Right ventricle myocardium superior (tissue), 1 donor: ENCODE measurements at places on chromosomes 16 and 17.

- DNase-seq = no peak
Observed at GRCh38 chr17:61164517-61164916, 235.1 kb upstream of the TBX2 start.

DNA sequence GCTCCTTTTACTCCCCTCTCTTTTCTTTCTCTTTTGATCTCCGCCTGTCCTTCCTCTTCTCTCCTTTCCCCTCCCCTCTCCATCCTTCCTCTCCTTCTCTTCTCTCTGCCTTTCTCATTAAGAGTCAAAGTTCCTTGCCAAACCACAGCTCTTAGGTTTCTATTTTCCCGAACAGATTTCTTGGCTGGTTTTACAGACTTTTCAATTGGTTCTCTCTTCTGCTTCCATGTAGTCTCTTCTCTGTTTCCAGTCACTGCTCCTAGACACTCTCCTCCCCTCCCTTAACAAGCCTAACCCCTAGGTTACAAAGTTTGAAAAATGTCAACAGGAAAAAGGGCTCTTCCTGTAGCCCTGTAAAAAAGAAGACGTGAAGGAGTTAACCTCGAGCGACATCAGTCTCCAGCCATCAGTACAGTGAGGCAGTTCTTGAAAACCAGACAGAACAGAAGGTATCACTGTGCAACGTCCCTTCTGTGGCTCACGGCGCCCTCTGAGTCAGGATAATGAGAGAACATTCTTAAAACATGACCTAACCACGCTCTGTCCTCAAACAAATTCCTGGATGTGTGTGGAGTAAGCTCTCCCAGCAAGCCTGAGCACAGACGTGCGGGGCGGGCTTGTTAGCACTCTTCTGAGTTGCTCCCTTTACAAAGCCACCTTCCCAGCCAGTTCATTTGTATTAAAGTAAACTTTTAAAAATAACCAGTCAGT is 11.6 kb upstream of the MARCHF10 start:
- DNase-seq = peak; percentile 72

GRCh38 chr17:41672153-41672552 is 16.5 kb upstream of the EIF1 start:
- no peak for DNase-seq

DNA sequence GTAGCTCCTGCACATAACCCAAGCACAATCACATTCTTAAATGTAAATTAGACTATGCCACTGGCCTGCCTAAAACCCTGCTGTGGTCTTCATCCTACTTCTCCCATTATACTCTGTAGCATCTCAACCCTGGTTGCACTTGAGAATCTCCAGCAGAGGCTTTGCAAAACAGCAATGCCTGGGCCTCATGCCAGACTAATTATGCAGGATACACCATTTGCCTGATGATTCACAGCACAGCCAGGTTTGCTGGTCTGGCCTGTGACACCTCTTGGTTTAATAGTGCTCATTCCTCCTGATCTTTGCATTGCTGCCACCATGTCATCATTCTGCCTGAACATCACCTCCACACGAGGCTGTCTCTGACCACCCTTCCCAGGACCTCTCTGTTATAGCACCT is 491.9 kb upstream of the TOM1L1 start:
- no peak for DNase-seq

DNA sequence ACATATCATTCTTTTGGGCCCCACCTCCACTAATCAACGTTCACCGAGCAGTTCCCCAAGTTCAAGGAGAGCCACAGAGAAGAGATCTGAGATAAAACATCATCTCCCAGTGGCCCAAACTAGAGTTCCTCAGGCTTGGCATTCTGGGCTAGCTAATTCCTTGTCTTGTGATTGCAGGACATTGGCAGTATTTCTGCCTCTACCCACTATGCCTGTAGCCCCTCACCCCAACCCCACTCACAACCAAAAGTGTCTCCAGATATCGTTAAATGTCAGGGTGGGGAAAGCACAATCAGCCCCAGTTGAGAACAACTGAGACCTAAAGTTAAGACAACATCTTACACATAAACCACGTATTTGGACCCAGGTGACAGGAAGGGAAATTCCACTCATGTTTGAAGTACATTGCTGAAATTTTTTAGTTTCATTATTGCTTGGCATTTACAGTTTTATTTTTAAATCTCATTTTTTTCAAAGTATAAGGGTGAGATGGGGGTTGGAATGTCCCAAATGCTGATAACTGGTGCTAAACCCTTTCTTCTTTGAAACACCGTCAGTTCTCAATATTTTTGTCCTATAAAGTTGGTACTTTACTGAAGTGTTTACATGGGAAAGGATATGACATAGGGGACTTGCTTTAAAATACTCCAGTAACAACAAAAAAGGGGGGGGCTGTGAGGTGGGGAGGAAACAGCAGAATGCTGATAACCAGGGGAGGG is 13.6 kb downstream of the ZC3H7A start:
- no peak for DNase-seq

- DNase-seq = peak; percentile 78
Observed at GRCh38 chr16:54286090-54286365, 559 bp downstream of the IRX3 start.
